ENCODE measurements at places on chromosomes 13 and 19.

DNA sequence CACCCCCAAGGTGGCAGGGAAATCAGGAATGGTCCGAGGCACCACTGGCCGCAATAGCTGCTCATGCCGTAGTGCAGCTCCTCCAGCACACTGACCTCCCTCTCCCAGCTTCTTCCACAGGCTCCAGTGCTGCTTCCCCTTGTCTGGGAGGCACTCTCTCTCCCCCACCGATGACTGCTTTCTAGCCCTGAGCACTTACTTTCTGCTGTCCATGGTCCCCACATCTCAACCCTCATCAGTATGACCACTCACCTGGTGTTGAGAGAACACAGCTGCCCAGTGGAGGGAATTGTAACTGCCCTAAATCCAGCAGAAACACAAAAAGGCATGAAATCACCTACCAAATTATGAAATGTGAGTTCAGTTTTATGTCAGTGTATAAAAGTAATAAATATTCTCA lies 28.9 kb upstream of the TPP2 start:
- no peak for DNase-seq

- no peak for DNase-seq
Observed at GRCh38 chr13:67107979-67108378, 122.2 kb downstream of the PCDH9 start.

DNA sequence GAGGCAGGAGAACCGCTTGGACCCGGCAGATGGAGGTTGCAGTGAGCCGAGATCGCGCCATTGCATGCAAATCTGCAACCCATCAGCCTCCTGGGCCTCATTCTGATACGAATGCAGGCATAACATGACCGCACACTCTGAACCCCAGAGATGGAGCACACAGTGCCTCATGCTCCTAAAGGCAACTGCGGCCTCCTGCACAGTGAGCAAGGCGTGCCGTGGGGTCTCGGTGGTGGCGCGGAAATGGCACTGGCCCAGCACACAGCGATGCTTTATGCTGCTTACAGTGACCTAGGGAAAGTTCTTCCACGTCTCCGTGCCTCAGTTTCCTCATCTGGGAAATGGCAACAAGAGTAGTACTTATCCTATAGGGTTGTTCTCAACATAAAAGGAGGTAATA lies 2.0 kb upstream of the C19orf12 start:
- no peak for DNase-seq

- no peak for DNase-seq
Observed at GRCh38 chr13:30757026-30757742, 21.8 kb downstream of the ALOX5AP start.

DNA sequence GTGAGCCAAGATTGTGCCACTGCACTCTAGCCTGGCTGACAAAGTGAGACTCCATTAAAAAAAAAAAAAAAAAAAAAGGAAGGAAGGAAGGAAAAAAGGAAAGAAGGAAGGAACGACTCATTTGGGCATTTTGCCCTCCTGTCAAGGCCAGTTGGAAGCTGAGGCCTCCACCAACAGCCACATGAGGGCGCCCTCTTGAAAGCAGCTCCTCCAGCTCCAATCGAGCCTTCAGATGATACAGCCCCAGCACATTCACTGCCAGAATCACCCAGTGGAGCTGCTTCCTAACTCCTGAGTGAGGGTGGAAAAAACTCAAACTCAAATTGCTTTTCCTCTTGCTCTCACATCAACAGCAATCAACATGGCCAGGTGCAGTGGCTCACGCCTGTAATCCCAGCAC lies 40.9 kb downstream of the GNG7 start:
- DNase-seq: no peak

DNA sequence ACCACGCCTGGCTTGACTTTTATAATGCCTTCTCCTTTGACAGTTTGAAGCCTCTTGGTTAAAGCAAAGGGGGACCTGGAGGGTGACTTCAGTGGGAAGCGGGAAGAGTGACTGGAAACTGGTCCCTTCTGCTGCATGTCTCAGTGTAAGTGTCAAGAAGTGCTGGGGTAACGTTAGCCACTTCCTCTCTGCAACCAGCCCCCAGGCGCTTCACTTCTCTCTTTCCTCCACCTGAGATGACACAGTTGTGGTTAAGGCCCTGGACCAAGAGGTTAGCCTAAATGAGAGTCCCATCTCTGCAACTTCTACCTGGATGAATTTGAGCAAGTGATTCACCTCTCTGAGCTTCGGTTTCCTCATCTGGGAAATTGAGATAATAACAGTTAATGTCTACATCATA lies 16.3 kb downstream of the LEUTX start:
- no peak for DNase-seq

DNA sequence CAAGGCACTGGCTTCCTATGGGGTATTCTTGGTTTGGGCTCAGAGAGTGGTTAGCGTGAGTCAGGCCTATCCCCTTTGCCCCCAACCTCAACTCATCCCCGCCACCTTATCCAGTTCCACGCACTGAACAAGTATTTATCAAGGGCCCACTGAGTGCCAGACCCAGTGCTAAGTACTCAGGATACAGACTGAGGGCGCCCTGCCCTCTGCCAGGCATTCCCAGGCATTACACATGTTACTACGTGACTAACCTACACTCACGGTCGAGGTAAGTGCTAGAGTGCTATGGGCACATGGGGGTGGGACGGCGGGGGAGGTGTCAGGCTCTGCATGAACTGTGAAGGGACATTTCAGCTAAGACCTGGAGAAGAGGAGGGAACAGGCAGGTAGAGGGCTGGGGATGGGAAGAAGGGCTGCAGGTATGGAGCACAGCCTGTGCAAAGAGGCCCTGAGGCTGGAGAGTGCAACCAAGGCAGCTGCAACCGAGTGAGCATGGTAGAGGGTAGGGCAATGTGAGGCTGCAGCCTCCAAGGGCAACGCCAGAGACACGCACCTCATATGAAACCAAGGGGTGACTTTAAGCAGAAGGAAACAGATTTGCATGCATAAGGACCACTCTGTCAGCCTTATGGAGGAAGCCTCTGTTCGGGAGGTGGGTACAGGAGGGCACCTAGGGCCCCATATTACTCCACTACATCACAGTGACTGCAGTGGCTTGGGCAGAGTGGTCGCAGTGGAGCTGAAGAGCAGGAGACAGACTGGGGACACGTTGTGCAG lies 22.5 kb downstream of the DHRS12 start:
- DNase-seq: no peak

DNA sequence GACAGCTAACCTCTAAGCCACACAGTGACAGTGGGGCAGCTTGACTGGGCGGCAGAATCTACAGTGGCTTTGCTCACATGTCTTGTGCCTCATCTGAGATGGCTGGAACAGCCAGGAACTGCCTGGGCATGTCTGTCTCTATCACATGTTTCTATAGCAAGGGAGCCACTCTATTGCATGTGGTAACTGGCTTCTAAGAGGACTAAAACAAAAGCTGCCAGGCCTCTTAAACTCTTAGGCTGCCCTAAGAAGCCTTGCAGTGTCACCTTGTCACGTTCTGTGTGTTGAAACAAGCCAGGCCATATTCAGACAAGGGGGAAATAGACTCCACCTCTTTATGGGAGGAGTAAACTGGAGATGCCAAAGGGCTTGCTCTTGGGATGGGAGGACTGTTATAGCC lies 122.9 kb upstream of the MAB21L1 start:
- DNase-seq: no peak

DNA sequence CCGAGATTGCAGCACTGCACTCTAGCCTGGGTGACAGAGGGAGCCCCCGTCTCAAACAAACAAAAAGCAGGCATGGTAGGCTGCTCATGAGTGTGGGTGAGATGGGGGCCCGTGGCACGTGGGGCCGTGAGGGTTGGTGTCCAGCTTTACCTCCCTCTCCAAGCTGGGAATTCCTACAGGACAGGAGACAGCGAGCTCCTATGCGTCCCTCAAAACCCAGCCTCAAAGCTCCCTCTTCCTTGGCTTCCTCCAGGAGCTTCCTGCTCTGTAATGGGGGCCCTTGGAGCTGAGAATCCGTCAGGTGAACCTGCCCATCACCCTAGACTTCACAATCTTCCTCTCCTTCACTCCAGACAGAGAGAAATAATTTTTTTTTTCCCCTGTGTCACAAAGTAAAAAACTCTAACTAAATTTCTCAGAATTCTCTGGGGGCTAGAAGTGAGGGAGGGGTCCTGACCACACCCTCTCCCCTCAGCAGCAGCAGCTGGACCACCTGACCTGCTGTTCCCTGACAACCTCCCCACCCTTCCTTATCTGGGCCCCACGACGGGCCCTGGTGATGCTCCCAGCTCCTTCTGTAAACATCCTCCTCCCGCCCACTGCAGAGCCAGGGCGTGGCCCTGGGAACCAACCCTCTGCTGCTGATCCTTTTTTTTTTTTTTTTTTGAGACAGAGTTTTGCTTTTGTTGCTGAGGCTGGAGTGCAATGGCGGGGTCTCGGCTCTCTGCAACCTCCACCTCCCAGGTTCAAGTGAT lies 22.1 kb upstream of the WDR18 start:
- DNase-seq: no peak

DNA sequence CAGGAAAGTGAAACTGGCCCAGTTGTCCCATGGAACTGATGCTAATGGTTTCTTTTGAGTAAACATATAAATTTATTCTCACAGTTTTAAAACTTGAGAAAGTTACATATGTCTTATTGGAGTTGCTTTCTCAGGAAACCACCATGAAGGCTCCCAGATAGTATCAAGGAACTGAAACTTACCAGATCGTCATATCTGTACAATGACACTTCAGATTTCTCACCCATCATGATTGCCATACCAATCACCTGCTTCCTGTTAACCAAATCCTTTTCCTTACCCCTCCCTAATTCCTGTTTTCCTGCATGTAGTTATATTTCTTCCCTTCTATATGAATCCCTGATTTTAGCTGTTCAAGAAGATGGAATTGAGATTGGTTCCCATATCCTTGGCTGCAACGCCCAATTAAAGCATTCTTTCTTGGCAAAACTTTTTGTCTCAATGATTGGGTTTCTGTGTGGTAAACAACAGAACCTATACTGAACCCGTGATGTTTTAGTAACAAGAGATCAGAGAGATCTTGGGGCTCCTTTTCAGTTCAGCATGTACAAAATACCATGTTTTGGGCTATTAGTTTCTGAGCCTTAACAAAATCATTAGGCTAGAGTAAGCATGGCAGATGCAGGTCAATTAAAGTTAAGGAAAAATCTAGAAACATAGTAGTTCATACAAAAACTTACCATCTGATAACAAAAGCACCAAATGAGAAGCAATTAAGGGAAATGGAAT lies 781.3 kb upstream of the MIR17HG start:
- DNase-seq: no peak

DNA sequence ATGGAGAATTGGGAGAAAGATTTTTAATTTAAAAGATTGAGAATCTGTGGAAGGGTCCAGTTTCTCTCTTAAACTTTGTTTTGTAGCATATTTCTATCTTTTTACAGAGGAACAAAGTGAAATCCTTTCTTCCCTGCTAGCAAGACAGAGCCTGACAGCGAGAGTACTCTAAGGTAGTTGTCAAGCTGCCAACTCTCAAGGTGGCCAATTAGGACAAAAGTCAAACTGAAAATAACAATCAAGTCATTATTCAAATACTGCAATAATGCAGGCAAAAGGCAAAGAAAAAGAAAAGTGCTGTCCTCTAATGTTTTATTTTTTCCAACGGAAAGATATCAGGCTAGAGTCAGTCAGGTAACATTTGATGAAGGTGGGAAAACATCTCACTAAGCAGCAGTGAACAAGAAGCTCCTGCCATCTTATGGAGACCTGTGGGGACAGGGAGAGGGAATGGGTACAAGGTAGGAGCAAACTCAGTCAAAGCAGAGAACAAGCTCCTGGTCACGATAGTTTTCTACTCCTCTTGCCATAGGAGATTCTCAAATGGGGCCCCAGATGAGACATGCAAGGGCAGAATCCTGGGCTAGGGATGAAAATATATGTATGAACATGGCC lies 801.9 kb upstream of the SLITRK1 start:
- no peak for DNase-seq

- no peak for DNase-seq
Observed at GRCh38 chr19:10927730-10928562, 493 bp downstream of the YIPF2 start.

GRCh38 chr19:2040647-2041432 lies 10.2 kb downstream of the MKNK2 start:
- no peak for DNase-seq

DNA sequence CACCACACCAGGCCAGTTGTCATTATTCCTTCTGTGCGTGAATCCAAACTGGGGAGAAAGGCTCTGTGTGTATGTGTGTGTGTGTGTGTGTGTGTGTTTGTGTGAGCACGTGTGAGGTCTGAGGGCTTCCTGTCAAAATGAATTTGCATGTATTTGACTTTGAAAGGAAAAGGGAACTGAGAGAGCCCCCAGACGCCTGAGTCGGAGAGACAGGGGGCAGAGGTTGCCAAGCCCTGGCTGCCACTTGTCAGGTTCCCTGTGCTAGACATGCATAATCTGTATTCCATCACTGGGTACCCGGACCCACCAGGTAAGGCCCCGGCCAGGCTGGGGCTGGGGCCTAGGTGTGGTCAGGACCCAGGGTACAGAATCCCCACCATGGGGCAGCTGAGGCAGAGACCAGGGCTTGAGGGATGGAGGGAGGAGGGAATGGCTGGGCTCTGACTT lies at the start of gene CLEC17A:
CLEC17A (plus strand) TSS at position 191 of the 447 bp plus-strand sequence; CDS start at position 268, 77 bp downstream.
- no peak for DNase-seq

DNA sequence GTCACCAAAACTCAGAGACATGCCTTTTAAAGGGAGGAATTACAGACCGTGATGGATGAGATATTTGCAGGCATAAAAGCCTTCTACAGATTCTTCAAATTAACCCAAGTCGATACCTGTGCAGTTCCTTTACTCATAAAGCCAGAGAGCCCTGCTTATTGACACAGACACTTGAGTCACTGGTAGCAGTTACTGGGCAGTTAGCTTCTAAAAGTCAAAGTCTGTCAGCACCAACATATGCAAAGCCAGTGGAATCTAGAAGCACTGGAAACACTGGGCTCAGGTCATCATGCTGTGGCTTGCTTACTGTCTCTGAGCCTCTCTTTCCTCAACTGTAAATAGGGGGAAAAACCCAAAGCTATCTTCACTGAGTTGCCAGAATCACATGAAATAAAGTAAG lies 25.7 kb upstream of the LRCH1 start:
- peak; percentile 36 for DNase-seq

DNA sequence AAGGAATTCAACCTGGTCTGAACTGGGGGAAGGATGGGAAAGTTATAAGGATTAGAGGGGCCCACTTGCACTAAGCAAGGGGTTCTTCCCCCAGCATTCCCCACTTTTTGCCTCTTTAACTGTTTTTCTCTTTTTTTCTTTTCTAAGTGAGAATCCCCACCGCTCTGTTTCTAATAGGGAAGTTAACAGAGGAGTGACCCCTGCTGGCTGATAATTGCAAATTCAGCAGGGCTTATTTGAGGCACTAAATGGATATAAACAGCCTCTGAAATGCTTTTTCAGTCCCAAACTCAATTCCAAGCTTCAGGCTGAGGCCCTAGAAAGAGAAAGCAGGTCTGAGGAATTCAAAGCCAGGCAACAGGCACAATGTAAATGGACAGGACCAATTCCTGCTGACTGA lies 38.2 kb upstream of the CEACAM21 start:
- no peak for DNase-seq

- no peak for DNase-seq
Observed at GRCh38 chr13:98468929-98469328, 108.0 kb downstream of the STK24 start.

- DNase-seq: no peak
Observed at GRCh38 chr13:75468098-75468497, 13.9 kb downstream of the TBC1D4 start.
